ENCODE measurements at places on chromosomes 16 and 17. TPM values are rescaled to one million over a fixed set of nuclear protein-coding genes. Genes with fewer than 3 reads are reported as not detected.

GRCh38 chr17:31497994-31498826, 106.7 kb downstream of the RAB11FIP4 start:
- no peak for DNase-seq

DNA sequence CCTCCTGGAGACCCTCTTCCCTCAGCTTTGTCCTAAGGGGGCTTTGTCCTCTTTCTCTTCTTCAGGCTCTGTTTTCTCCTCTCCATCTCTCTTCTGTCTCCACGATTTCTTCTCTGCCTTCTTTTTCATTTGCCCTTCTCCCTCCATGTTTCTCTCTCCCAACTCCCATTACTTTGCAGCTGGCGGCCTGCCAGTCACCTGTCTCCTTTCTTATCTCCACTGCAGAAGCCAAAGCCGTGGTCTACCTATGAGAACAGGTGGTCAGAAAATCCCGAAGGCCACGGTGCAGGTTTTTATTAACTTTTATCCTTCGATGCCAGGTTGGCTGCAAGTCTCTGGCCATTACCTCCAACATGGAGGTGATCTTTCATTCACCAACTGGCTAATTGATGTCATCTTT, 45.1 kb downstream of the FZD2 start:
- no peak for DNase-seq

- DNase-seq, result no peak
These were observed 323.2 kb upstream of the CDH5 start for GRCh38 chr16:66043326-66043725.

DNA sequence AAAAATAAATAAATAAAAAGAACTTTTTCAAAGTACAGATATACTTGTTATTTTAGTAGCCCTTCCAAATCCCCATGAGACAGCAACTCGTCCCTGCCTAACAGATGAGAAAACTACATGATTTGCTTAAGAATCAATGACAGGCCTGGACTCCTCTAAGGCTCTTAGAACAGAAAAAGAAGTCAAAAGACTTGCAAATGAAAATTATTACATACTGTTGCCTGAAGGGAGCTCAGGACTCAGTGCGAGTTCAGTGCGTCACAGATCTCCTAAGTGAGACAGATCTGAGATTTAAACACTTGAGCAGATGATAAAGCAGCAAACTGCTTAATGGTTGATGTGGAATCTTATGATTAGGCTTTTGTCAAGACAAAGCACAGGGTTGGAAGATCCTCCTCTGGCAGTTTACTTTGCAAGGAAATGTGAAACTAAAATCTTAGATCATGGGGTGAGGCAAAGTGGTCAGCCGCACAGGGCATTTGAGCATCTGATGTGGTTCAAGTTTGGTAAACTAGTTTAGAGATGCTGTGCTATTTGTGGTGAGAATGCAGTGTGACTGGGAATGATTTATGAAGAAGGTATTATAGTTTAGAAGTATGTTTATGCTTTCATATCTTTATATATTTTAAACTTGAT, 138.1 kb downstream of the TRIM37 start:
- DNase-seq, result no peak

DNA sequence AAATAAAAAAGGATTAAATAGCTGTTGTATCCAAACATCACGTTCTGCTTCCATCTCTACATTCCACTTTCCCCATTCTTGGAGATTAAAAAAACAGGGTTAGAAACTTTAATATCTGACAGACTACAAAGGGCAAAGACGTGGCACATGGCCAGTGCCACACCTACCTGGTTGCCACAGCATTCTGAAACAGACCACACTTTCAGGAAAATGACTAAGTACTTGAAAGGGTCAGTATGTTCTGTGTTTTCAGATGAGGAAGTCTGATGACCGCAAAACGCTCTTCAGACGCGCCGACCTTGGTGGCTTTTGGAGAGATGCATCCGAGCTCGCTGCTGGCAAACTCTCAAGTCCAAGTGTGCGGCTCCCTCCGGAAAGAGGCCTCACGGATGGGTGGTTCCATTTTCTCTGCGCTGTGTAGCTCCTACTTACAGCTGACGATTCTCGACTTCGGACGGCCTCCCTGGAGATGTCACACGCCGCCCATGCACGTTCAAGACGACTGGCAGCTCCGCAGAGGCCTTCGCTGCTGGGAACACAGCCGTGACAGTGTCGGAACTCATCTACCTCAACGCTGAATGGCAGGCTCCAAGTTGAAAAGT, 15.5 kb downstream of the MAP1LC3B start:
- no peak for DNase-seq

- DNase-seq, result peak; percentile 13
These were observed 47.0 kb upstream of the AMZ2 start for GRCh38 chr17:68200689-68201417.

DNA sequence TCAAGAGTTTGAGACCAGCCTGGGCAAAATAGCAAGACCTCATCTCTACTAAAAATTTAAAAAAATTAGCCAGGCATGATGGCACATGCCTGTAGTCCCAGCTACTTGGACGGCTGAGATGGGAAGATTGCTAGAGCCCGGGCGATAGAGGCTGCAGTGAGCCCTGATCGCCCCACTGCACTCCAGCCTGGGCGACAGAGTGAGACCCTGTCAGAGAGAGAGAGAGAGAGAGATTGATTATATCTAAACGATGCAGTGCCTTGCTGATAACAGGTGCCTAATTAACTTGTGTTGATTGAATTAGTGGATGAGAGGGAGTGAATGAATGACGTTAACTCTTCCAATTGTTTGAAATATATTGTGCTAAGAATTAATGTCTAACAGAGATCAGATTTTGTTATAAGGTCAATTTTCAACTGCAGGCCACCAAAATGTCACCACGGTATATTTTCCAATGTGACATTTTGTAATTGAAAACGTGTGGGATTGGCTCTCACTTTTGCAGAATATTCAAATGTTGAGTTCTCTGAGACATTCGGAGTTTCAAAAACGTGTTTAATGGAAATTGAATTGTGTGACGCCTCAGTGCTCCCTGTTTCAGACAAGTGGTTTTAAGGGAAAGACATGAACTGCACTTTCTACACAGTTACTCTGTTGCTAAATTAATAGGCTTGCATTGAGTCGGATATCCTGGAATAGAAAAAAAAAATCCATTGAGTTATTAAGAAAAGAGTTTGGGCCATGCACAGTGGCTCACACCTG, 53.6 kb downstream of the ABAT start:
- no peak for DNase-seq

- no peak for DNase-seq
These were observed 1024.8 kb upstream of the EEF2KMT start for GRCh38 chr16:6122401-6122800.

GRCh38 chr17:75590849-75591721, 3.5 kb downstream of the MYO15B start:
- no peak for DNase-seq

GRCh38 chr17:30824002-30824355, 513 bp downstream of the CRLF3 start:
- no peak for DNase-seq

DNA sequence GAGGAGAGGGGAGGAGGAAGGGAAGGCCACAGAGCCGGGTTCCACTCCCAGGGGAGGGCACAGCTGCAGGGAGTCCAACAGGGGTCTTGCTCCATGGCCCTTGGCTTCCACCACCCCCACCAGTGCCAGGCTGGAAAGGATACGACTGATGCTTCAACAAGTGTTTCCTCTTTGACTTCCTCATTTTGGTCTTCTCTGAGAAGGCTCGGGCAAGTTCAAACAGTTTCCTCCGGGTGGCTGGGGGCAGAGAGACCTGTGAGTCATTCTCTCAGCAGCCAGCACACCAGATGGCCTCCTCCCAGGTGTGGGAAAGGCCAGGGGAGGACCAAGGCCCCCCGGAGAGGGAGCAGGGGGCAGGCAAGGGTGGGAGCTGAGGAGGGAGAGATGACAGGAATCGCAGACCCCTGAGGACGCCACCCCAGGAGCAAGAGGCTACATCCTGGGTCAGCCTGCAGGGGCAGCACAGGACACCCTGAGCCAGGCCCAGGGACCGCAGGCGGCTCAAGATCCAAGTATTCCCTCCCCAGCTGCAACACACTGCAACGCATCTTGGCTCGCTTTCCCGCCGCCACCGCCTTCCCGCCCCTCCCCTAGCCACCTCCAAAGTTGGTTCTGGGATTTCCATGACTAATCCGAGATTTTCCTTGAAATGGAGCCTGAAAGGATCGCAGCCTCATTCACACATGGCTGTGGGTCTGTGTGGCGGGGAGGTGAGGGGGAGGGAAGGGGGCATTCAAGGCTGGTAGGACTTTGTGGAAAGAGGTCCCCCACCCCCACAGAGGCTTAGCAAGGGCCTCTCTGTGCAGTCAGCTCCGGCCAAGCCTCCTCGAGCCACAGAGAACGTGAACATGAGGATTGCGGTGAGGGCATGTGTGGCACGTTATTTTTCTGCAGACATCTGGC, 18.4 kb upstream of the MRPS23 start:
- DNase-seq, result peak; percentile 71

DNA sequence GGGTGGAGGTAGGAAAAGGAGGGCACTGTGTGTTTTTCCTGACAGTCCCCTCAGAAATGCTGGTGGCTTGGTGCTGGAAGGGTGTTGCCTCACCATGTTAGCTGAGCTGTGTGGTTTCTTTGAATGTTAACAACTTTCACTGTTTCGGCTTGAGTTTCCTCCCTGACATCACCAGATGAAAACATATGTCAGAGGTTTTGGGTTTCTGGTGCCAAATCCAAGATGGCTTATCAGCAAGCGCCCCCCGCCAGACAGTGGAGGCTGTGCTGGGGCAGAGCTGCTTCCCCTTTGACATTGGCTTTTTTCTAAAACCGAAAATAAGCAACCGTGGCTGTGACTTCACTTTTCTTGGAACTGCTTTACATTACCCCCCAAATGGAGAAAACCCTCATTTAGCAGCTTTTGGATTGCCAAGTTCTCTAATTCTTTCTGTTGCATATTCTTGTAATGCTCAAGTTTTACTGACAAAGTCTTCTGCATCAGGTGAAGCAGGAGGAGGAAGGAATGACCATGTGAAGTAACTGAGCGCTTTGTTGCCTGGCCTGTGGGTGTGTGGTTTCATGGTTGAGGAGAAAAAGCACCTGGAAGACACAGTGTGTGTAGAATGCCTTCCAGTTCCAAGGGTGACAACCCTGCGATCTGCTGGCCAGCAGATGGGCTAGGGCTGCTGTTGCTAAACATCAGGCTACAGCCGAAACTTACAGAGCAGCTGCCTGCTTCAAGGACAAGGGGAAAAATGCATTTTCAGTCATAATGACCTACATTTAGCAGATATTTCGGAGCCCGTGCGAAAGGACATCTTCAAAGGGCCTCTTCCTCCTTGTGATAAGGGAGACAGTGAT, 9.7 kb downstream of the RMI2 start:
- peak; percentile 69 for DNase-seq

GRCh38 chr16:86220561-86220960, 289.8 kb upstream of the FOXF1 start:
- DNase-seq, result no peak

GRCh38 chr17:19705201-19705600, 11.2 kb downstream of the SLC47A2 start:
- DNase-seq, result no peak

DNA sequence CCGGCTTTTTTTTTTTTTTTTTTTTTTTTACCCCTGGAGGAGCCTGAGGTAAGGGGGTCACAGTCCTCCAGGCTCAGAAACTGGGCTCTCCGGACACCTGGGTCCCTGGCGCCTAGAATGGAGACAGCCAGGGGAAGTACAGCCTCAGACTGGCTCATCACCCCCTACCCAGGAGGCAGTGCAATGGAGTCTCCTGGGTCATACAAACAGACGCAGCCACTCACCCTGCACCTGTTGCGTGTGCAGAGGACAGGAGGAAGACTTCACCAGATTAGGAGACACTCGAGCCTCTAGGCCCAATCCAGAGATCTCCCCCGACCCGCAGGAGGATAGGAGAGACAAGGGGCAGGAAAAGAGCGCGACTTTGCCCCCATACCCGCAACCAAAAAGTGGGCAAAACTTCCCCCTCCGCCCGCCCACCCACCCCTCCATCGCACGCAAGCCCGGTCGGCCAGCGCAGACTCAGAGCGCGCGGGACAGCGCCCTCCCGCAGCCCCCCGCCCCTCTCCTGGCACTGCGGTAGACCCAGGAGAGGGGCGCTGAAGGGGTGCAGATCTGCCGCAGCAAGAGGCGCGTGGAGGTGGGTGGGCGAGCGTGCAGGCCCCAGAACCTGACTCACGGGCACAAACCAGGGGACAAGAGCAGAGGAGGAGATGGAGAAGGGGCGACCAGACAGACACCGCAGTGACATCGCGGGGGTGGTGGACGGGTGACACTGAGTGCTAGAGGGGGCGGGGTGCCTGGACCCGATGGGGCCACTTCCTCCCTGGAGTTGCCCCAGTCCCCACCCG, 900 bp downstream of the HAP1 start:
- DNase-seq, result no peak

DNA sequence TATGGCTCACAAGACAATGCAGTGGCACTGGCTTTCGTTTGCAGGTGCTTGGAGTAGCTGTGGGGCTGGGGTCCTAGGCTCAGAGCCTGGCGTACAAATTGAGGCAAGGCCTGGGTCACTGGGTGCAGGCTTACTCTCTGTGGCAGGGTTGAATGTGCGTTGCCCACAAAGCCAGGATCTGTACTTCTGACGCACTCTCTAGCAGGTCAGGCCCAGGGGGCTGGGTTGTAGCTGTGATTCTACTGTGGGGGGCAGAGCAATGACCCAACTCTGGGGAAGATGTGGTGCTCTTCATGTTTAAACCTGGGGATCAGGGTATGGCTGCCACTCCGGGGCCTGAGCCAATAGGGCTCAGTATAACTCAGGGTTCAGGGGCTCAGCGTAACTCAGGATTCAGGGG, 6.4 kb upstream of the PRSS21 start:
- DNase-seq, result no peak

DNA sequence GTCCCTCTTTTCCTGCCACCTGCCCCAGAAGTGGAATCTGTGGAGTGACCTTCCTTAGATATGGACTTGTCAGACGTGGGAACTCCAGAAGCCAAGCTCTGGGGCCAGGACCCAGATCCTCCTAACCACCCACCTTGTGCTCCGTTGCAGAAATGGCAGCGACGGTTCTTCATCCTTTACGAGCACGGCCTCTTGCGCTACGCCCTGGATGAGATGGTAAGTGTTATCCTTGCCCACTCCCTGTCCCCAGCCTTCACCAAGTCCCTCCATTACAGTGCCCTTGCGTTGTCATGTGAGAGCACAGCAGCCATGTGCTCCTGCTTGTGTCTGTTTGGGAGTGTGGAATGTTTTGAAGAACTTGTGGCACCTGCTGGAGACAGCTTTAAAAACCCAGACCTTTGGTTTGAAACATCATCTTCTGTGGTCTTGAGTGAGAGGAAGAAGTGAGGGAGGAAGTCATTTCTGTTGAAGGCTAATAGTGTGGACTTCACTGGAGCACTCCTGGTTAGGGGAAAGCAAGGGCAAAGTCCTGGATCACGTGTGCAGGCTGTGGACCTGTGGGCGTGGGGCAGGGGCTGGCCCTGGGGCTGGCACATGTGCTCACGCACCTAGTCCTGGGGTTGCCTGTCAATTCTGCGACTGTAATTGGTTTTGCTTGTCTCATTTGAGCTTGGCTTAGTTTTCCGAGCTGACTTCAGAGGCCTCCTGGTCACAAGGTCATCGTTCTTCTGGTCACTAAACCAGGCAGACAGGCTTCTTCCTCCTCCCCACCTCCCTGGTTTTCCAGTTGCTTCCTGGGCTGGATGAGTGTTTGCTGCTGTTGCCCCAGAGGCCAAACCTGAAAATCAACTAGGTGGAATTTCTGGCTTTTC, 35.8 kb downstream of the MPRIP start:
- no peak for DNase-seq

Gene OR1F1
- polyA plus RNA-seq, result 0.20 TPM

Gene SYT17
- 0.21 TPM for polyA plus RNA-seq

Gene KRT38
- 0.17 TPM for polyA plus RNA-seq

Gene INTS2
- polyA plus RNA-seq, result 7.6 TPM

Gene TBC1D26
- polyA plus RNA-seq, result not detected

Gene TOX3
- polyA plus RNA-seq, result not detected

Gene LDHD
- 0.38 TPM for polyA plus RNA-seq

Gene AGRP
- not detected for polyA plus RNA-seq

Gene PPM1E
- polyA plus RNA-seq, result 0.64 TPM

Measured in AG04450 (cell line).